ENCODE measurements at places on chromosomes 6 and 20.

GRCh38 chr6:125814481-125814880 lies 23.7 kb downstream of the NCOA7 start:
- no peak for DNase-seq

DNA sequence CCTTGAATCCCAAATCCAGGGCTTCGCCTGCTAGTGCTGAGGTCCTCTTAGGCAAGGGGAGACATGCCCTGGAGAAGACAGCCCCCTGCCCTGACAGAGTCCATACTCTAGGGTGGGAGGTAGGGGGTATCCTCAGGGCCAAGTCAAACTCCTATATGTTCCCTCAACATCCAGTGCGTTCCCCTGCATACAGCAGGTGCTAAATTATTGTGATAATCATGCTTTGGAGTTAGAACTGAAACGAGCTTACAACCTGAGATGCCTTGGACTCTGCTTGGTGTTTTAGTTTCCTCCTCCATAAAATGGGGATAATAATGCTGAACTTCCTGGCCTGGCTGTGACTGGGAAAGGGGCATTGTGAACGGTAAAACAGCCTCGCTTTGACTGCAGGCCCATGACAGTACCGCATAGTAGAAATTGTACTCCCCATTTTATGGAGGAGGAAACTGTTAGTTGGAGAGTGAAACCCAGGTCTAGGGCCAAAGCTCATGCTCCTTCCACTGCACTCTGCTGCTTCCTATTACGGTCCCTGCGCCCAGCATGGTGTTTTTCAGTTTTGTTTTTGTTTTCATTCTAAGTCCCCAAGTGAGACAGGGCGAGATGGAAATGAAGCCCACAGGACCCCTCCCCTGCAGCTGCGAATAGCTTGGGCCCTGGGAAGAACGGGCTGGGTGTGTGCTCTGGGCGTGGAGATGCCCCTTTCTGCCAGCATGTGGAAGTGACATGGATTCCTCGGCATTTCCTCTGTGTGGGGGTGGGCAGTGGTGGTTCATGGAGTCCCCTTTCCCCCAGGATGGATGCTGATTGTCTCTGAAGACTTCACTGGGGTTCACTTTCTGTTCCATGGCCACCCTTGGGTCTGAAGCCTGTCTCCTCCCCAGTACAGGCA lies 162.5 kb downstream of the VEGFA start:
- no peak for DNase-seq

DNA sequence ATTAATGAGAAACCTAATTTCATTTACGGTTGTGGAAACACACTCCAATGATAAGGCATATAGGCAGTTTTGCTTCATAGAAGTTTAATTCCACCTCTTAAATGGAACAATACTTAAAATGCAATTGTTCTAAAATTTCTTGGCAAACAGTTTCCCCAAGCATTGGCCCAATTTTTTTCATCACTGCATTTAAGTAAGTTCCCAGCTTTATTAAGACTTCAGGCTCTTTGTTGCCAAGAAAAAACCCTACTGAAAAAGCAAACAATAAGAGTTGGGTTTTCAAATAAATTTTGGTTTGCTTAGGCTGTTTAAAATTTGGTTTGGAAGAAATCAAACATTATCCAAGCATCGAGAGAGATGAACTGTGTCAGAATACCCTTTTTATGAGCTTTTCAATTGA lies 690.9 kb upstream of the NRSN1 start:
- DNase-seq, result no peak

GRCh38 chr20:58553841-58554240 lies 38.6 kb upstream of the APCDD1L start:
- no peak for DNase-seq

GRCh38 chr20:40991181-40991889 lies 37.3 kb upstream of the TOP1 start:
- no peak for DNase-seq
